ENCODE measurements at places on chromosomes 3 and 15. TPM values are rescaled to one million over a fixed set of nuclear protein-coding genes. Genes with fewer than 3 reads are reported as not detected.

PP2D1 gene
- not detected for polyA plus RNA-seq

TEX264 gene
- 87.0 TPM for polyA plus RNA-seq

PLXNB1 gene
- 30.1 TPM for polyA plus RNA-seq

GNAT1 gene
- polyA plus RNA-seq = not detected

MAN2A2 gene
- polyA plus RNA-seq = 84.5 TPM

FAM174B gene
- polyA plus RNA-seq = 10.9 TPM

CHRM5 gene
- not detected for polyA plus RNA-seq

MAGI1 gene
- 21.9 TPM for polyA plus RNA-seq

CD80 gene
- polyA plus RNA-seq = 0.01 TPM

All from heart right ventricle (tissue), 16 donors.